ENCODE measurements at places on chromosomes 6 and 20.

DNA sequence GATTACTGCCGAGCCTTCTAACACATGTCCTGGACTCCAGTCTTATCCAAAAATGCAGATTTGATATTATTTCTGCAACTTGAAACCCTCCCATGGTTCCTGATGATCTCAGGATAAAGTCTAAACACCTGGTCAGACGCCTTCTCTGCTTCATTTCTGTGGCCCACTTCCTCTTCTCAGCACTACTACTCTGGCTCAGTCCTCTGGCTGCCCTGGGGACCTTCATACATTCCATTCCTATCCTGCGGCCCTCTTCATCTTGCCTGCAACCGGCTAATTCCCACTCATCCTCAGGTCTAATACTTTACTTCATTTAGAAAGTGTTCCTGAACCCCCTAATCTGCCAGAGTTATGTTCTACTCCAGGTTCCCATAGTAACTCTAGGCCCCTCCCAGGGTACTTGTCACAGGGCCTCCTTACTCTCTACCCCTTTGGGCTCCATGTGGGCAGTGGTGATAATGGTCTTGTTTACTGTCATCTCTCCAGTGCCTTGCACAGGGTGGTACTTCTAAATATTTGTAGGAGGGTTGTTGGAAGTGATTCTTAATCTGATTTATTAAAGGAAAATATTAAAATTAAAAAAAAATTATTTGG is 18.9 kb downstream of the MAN1A1 start:
- H3K4me1 ChIP-seq: peaks cover 3% of the 10 kb centered on the region
- no peaks in the 10 kb centered on the region for H3K36me3 ChIP-seq
- no peak for DNase-seq
- H3K4me3 ChIP-seq: no peak overlapping the region

- no peaks in the 10 kb centered on the region for H3K36me3 ChIP-seq
- no peak for DNase-seq
- no peaks in the 10 kb centered on the region for H3K27me3 ChIP-seq
Measured at GRCh38 chr6:102950967-102951366, 1557.5 kb downstream of the GRIK2 start.

GRCh38 chr20:31667315-31668285 is 29.9 kb downstream of the COX4I2 start:
- H3K4me3 ChIP-seq: no peak overlapping the region
- H3K27me3 ChIP-seq: no peaks in the 10 kb centered on the region
- DNase-seq: no peak
- H3K27ac ChIP-seq: peak overlapping the region; percentile 39
- no peaks in the 10 kb centered on the region for H3K36me3 ChIP-seq

- no peak for DNase-seq
- H3K27me3 ChIP-seq: no peaks in the 10 kb centered on the region
- peaks cover 2% of the 10 kb centered on the region for H3K4me1 ChIP-seq
- H3K36me3 ChIP-seq: no peaks in the 10 kb centered on the region
- no peak overlapping the region for H3K27ac ChIP-seq
- H3K4me3 ChIP-seq: no peak overlapping the region
Measured at GRCh38 chr20:50629670-50630045, 61.7 kb downstream of the RIPOR3 start.

DNA sequence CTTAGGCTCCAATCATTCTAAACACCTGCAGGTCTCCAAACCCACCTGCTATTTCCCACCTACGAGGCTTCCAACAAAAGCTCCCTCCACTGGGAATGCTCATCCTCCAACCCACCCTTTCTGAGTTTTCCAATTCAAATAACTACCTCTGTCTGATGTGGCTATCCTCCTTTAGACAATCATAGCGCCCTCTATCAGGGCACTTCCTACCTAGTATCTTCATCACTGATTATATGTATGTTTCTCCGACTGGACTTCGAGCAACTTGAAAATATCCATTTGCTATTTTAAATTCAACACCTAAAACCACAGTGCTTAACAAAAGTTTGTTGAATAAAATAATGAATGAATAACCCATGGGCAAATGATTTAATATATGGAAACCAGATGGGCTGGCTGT is 41.3 kb downstream of the MTFR2 start:
- no peak overlapping the region for H3K4me3 ChIP-seq
- H3K27ac ChIP-seq: no peak overlapping the region
- no peaks in the 10 kb centered on the region for H3K36me3 ChIP-seq
- DNase-seq: no peak
